ENCODE measurements at places on chromosomes 7 and 10. TPM values are rescaled to one million over a fixed set of nuclear protein-coding genes. Genes with fewer than 3 reads are reported as not detected.

Gene PNLIPRP1
- polyA plus RNA-seq: not detected

Gene TMEM72
- not detected for polyA plus RNA-seq

Gene PGAM1
- 710 TPM for polyA plus RNA-seq

Gene NUP42
- 25.8 TPM for polyA plus RNA-seq

Gene SMKR1
- polyA plus RNA-seq: 0.27 TPM

Gene BAMBI
- 6.0 TPM for polyA plus RNA-seq

Gene NUTM2D
- polyA plus RNA-seq: 2.8 TPM

Gene CYP2C9
- polyA plus RNA-seq: not detected

Gene CLEC2L
- polyA plus RNA-seq: not detected

GRCh38 chr7:85711894-85712293, 525.0 kb upstream of the SEMA3D start:
- no peak for DNase-seq

DNA sequence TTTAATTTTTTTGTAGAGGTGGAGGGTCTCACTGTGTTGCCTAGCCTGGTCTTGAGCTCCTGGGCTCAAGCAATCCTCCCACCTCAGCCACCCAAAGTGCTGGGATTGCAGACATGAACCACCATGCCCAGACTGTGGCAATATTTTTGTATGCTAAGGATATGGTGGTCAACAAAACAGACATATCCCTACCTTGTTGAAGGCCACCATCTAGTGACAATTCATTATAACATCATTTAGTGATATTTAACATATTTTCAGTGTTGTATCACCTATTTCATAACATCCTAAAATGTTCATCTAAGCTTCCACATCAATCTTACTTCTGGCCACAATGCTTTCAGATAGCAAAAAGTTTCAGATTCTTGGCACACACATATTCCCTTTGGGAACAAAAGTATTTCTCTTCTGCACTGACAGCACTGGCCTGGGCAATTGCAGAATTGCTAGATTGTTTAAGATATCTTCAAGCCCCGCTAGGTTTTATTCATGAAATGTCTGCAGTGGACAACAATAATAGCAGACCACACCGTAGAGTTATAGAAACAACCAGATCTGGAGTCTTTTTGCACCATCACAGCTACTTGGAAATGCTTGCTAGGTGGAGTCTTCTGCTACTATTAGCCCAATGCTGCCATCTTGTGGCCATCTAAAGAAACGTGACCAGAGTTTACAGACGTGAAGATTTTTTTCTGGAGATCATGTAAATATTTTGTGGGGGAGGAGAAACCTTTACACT, 58.4 kb downstream of the DNAJC12 start:
- no peak for DNase-seq

DNA sequence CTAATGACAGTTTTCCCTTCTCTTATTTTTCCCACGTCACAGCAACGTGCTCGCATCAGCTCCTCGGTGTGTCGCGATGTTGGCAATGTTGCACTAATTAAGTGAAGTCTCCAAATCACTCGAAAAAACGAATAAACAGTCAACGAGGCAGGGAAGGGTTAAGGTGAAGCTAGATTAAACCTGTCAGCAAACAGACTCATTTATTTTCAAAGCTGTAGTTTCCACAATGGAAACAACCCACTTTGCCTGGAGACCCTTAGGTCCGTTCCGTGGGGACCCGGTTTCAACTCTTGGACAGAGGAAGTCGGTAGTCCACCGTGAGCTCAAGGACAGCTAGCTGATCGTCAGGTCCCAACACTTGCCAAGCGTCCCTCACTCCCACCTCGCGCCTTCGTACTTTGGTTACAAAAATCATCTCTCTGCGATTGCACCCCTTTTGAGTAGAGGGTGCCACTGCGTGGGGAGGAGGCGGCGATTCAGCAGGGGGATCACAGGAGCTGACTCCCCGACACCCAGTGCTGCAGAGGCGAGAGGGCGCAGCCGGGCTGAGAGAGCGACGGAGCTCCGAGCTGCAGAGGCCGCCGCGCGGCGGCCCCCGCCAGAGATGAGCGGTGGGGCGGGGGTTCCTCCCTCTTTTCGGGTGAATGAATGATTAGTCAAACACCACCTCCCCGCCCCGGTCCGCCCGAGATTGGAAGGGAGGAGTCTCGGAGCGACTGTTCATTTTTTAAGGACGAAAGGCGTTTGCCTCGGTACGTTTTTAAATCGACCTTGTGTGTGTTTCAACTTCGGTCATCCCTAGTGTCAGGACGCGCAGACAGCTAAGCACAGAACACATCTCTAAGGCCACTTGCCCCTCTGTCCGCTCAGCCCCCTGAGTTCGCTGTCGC, 1.3 kb upstream of the BMPER start:
- no peak for DNase-seq

GRCh38 chr10:114002422-114002821, 41.2 kb upstream of the ADRB1 start:
- DNase-seq: no peak

GRCh38 chr10:3532644-3533043, 252.4 kb downstream of the KLF6 start:
- no peak for DNase-seq

- no peak for DNase-seq
These were observed 20.0 kb downstream of the TWIST1 start for GRCh38 chr7:19097165-19098055.

DNA sequence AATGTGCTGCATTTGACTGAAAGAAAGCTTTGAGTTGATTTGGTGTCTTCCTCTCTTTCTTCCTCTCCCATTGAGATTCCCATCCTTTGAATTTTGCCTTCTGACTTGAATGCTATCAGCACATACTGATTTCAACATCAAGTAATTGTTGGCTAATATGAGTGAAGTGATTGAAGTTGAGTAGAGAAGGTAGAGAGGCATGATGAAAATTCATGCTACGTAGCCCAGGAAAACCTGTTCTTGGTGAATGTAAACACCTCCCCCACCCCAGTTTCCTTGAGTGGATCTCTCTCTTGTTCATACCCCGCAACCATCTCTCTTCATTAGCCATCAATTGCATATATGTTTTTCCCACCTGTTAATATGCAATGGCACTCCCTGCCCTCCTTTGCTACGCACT, 193.3 kb downstream of the FRMD4A start:
- DNase-seq: no peak

DNA sequence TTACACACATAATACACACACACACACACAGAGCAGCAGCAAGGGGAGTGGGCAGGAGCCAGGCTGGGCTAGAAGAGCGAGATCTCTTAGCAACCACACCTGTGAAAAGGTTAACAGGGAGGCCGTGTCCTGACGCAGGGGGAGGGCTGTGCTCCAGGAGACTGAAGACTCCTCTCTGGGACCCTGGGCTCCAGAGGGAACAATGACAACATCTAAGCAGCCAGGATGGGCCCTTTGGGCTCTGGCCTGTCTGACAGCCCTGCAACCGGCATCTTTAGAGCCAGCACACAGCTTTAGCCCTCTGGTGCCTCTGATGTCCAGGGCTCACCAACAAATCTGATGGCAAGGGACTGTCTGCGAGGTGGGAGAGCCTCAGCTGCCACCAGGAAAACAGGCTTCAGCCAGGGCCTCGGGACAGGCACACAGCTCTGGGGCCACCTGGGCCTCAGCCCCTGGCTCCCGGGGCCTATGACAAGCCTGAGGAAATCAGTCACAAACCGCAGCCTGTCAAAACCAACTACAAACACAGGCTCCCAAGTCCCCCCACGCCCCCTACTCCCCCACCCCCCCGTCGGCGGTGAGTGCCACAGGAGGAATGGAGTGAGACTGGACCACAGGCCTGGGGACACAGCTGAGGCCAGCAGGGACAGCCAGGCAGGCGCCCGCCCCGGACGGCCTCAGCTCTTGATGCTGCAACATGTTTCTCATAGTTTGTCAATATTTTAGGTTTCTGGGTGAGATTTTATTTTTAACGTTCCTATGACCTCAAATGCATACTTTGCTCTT, 102.8 kb downstream of the TNS3 start:
- no peak for DNase-seq

DNA sequence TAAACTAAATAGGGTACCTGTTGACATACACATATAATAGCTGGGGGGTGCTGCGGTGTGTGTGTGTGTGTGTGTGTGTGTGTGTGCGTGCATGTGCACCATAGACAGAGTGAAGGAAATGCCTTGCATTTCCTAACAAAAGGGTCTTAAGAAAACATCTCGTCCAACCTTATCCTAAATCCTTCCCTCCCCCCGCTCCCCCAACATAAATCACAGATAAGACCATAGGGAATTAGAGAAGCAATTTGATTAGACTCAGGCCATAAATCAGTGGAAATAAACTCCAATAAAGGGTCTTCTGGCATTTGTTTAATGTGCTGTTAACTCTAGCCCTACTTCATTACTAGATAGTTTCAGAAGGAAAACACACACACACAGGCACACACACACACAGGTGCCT, 148.5 kb downstream of the PPP1R17 start:
- DNase-seq: no peak

- no peak for DNase-seq
These were observed 19.9 kb downstream of the BTBD16 start for GRCh38 chr10:122290833-122291532.

DNA sequence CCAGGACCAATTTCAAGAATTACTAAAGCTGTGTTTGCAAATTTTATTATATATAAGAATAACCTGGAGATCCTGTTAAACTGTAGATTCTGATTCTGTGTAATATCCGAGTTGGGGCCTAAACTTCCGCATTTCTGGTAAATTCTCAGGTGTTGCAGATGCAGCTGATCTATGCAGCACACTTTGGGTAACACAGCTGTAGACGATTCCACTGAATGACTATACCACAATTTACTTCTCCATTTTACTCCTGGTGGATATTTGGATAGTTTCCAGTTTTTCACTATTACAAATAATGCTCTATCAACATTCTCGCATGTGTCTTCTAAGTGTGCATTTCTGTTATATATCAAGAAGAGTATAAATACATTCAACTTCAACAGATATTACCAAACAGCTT, 7.5 kb downstream of the GDI2 start:
- DNase-seq: no peak

DNA sequence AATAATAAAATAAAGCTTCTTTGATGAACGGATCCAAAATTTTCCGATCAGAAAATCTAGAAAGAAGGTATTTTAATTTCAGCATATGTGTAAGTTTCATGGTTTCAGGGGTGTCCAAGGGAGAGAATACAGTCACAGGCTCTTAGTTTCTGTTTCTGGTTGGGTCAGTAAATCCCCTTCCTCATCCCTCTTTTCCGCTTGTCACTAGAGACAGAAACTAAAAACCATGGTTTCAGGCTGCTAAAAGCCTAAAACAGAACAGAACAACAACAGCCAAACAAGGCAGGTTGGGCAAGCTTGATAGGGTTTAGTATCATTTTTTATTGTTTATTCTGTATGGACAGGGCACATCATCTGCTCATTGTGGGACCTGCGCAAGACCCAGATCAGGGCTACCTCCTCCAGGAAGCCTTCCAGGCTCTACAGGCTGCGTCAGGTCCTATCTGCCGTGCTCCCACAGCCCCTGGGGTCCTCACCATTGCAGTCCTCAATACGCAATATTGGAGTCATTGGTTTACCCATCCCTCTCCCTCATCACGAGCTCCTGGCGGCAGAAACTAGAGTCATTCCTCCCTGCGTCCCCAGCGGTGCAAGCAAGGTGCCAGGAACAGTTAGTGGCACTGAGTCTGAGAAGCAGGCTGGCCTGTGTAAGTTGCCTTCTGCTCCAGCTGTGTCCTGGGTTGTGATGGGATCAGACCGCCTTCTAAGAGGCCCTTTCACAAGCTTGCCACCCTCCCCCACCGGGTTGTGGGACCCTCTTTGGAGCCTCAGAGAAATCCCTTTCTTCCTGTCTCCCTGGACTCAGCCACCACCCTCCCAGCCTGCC, 70.2 kb upstream of the CUX1 start:
- no peak for DNase-seq

DNA sequence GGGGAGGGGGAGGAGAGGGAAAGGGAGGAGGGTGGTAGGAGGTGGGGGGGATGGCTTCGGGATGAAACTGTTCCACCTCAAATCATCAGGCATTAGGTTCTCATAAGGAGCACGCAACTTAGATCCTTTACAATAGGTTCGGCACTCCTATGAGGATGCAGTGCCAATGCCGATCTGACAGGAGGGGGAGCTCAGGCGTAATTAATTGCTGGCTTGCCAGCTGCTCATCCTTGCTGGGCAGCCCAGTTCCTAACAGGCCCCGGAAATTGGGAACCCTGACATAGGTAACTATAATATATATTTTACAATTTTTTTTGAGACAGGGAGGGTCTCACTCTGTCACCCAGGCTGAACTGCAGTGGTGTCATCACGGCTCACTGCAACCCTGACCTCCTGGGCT, 118.8 kb upstream of the SFMBT2 start:
- no peak for DNase-seq

DNA sequence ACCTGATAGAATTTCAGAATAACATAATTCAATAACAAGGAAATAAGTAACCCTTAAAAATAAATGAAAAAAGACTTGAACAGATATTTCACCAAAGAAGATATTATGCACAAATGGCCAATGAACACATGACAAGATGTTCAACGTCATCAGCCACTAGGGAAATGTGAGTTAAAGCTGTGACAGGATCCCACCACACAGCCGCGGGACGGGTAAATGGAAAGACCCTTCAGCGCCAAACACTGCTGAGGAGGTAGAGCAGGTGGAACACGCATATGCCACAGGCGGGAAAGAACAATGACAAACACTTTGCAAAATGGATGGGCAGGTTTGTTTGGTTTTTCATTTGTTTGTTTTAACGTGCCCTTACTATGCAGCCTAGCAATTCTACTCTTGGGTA, 86.1 kb upstream of the RNF32 start:
- no peak for DNase-seq

- DNase-seq: no peak
These were observed 195.4 kb upstream of the GHITM start for GRCh38 chr10:83943920-83944319.

DNA sequence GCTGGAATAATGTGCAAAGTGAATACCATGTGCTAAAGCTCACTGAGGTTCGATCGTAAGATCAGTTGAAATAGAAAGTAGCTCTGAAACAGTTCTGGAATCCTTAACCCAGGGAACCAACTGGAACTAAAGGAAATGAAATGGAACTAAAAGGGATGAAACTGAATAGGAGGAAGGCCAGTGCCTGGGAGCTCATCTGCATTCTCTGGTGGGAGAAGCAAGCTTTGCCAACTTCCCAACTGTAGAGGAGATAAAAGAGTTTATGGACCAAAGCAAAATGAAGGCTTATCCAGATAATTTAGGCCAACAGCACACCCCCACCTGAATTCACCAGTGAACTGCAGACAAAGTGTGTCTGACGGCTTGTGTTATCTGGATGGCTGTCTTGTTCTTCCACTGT, 188.6 kb upstream of the HABP2 start:
- DNase-seq: no peak

- no peak for DNase-seq
These were observed 1.9 kb downstream of the AUTS2 start for GRCh38 chr7:69599955-69600709.

- peak; percentile 36 for DNase-seq
These were observed 634 bp upstream of the HDAC9 start for GRCh38 chr7:18494821-18495408.
